ENCODE measurements at places on chromosomes 3 and 15. TPM values are rescaled to one million over a fixed set of nuclear protein-coding genes. Genes with fewer than 3 reads are reported as not detected.

Gene PP2D1
- not detected for total RNA-seq

Gene ROBO2
- total RNA-seq, result 22.1 TPM

Gene LEKR1
- total RNA-seq, result 0.51 TPM

Gene LMAN1L
- total RNA-seq, result not detected

Gene HTR3D
- not detected for total RNA-seq

Gene PARP3
- total RNA-seq, result 4.5 TPM

Gene C3orf52
- 4.2 TPM for total RNA-seq

Gene SERPINI1
- total RNA-seq, result 7.7 TPM

Measured in tongue (tissue), 3 donors.